ENCODE measurements at places on chromosomes 1 and 21.

GRCh38 chr1:65393347-65393746, 27.1 kb upstream of the LEPR start:
- DNase-seq: peak; percentile 14

DNA sequence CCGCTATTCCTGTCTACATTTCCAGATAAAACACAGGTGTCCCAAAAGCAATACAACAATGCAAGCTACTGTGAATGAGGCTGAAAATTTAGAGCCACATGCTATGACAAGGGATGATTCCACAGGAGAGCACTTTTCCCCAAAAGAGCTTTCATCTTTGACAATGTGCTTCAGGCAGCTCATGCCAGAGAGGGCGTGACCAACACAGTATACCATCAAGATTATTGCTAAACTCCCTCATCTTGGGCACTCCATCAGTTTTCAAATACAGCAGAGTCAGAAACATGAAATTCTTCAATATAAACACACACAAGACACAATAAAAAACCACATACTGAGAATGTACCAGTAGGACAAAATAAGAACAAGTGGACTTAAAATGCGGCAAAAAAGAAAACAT, 6.7 kb downstream of the GON4L start:
- DNase-seq: no peak

- no peak for DNase-seq
These were observed at the start of gene CD53 for GRCh38 chr1:110872745-110873720. CD53 (plus strand) TSS chr1:110873148; CDS start chr1:110891409, 18,261 bp downstream.

DNA sequence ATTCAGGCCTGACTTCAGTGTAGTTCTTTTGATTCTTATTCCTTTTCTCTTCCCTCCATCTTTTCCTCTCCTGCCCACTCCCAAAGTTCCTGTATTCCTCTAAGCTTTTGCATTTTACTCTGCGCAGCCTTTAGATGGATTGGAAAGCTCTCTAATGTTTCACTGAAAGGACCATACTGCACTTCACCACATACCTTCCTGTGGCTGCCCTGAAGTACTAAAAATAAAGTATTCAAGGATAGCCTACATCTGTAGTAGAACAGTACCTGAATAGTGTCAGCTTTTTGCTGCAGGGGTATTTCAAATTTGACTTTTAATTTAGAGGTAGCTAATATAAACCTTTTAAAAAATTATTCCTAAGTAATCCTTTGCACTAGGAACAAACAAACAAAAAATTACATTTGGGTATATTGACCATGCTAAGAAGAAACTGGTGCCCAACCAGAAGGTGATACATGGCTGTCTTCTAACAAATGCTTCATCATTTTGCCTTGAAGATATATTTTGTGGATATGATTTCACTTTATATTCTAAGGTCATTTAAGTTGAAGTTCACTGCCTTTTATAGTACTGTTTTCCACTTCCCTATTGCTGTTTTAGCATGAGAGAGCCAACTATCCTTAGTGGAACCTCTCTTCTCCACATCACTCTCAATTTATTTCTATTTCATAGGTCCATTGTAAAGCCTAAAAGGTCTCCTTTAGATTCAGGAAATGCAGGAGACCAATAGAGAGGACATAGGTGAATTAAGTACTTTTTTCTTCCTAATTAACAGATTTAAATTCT, 22.8 kb downstream of the FAM20B start:
- DNase-seq: no peak

DNA sequence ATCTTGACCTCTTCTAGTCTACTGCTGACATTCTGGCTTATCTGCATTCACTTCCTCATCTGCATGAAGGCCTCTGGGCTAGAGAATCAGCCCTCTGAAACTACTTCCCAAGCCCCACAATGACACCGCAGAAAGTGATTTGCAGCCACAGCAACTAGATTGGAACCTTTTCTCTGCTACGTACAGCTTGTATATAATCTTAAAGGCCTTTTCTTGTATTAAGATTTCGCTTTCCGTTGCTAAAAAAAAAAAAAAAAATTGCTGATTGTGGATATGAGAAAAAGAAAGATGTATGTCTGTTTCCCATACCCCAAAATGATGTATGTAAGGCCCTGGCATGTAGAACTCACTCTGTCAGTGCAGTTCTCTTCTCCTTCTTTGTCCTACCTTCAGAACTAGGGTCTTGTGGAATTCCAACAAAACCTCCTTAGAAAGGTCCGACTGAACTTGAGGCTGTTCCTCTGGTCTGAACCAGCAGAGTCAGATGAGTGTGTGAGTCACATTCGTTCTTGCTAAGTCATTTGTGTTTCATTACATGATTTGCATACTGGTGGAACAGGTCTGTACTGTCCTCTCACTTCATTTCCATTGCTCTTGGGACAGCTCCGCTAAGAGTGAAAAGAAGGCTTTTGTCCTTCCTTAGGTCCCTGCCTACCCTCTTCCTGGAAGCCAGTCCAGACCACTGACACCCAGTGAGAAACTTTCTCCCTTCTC, 62.7 kb downstream of the PLPP3 start:
- peak; percentile 51 for DNase-seq

- DNase-seq: peak; percentile 57
These were observed 45.5 kb downstream of the TOR3A start for GRCh38 chr1:179127163-179127895.

- no peak for DNase-seq
These were observed 6.5 kb downstream of the SOAT1 start for GRCh38 chr1:179300112-179300511.

DNA sequence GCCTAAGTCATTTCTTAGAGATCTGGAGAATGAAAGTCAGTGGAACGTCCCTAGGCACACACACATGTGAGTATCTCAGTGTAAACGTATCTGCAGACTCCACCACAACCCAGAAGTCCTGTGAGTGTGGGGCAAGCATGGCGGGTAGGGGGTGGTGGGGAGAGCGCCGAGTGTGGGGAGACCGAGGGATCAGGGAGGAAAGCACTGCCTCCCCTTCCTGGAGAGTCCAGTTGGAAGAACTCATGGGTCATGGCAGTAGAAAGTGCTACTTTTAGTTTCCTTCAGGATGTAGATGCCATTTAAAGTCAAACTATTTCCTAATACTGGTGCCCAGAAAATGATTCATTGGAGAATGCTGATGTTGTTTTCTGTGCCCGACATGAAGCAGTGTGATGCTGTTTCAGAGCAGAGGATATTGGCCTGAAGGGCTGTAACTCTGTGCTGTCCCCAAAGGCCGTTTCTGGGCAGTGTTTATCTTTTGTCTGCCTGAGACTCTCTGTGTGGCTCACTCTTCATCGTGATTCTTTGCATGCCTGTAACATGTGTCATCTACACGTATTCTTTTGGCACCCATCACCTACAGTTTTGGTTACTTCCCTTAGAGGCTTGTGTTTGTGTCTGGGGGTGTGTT, 45.7 kb upstream of the TSPAN2 start:
- peak; percentile 91 for DNase-seq

- no peak for DNase-seq
These were observed 40.2 kb downstream of the GFI1 start for GRCh38 chr1:92446546-92446945.

DNA sequence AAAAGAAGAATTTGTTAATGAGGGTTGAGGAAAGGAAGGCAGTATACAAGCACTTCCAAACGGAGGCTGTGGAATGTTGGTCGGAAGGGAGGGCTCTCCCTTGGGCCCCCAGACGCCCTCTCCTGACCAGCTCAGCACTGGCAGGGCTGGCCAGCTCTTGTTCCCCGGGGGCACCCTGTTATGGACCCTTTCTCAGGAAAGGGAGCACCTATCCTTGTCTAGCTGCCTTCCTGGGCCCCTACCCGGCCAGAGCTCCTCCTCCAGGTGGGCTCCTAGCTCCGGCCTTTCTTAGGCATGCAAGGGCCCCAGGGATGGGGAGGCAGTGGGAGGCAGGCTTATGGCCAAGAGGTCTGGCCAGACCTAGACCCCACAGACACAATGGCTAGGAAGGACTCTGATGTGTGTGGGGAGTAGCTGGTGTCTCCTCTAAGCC, 926 bp downstream of the BLACAT1 start:
- DNase-seq: no peak

DNA sequence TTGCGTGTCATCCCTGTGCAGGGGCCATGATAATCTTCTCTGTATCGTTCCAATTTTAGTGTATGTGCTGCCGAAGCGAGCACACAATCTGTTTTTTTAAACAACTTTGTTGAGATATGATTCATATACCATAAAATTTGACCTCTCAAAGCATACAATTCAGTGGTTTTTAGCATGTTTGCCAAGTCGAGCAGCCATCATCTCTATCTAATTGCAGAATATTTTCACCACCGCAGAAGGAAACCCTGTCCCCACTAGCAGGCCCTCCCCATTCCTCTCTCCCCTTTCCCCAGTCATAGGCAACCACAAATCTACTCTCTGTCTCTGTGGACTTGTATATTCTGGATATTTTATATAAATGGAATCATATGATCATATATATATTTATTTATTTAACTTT, 78.7 kb upstream of the TINAGL1 start:
- DNase-seq: peak; percentile 9

DNA sequence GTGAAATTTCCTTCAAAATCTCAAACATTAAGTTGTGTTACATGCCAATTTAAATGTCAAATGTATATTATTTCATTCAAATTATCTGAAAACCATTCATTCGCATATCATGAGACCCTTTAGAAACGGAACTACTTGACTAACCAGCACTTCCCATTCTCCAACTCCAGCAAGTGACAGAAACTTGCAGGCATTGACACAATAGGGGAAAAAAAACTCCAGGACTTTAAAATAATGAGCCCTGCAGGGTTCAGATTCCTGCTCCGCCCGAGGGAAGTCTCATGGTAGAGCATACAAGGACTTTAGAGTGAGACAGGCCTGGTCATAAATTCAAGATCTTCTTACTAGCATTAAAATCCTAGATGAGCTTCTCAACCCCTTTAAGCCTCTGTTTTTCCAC, 138.9 kb downstream of the NR5A2 start:
- DNase-seq: no peak
